ENCODE measurements at places on chromosomes 1 and 21. TPM values are rescaled to one million over a fixed set of nuclear protein-coding genes. Genes with fewer than 3 reads are reported as not detected.

Gene KHDRBS1
- 99.9 TPM for total RNA-seq

- H3K36me3 ChIP-seq, result no peaks in the 10 kb centered on the region
- no peak overlapping the region for H3K27ac ChIP-seq
- H3K4me1 ChIP-seq, result peaks cover 6% of the 10 kb centered on the region
- H3K4me3 ChIP-seq, result no peak overlapping the region
- H3K27me3 ChIP-seq, result no peaks in the 10 kb centered on the region
These were observed 1160.8 kb upstream of the ADGRL2 start for GRCh38 chr1:80639777-80640533.

GRCh38 chr1:208242941-208243526 lies 1.1 kb downstream of the PLXNA2 start:
- peak overlapping the region; percentile 83 for H3K4me3 ChIP-seq
- DNase-seq, result peak; percentile 81
- peak overlapping the region; percentile 97 for H3K27ac ChIP-seq
- H3K27me3 ChIP-seq, result peaks cover 19% of the 10 kb centered on the region

- H3K36me3 ChIP-seq, result no peaks in the 10 kb centered on the region
- no peak overlapping the region for H3K4me3 ChIP-seq
- H3K4me1 ChIP-seq, result no peaks in the 10 kb centered on the region
- no peak overlapping the region for H3K27ac ChIP-seq
- H3K27me3 ChIP-seq, result no peaks in the 10 kb centered on the region
These were observed 379.1 kb downstream of the SIPA1L2 start for GRCh38 chr1:232250838-232251237.

DNA sequence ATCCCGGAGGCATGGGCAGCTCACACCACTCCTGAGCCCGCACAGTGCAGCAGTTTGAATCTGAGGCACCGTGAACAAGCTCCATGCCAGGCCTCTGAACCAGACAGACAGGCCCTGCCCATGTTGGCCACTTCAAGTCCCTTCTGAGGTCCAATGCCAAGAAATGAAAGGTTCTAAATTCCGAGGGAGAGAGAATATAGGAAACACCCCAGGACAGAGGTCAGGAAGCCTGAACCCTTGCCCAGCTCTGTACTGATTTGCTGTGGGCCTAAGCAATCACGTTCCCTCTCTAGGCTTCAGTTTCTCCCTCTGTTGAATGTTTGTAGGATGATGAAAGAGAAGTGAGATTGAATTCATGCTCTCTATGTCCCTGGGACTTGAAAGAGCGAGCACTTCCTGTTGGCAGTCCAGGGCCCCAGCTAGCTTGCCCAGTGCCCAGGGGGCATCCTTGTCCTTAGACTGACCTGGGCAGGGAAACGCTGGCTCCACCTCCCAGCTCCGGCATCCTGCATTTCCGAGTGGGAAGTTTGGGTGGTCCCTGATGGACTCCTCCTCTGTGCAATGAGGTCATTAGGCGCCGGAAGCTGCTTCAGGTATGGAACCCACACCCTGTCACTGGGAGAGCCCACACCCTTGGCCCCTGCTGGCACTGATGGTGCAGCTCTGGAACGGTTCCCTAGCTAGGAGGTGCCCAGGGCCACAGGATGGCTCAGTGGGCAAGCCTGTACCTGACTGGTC lies 242.4 kb upstream of the TMEM51 start:
- H3K27ac ChIP-seq, result peak overlapping the region; percentile 8
- no peak for DNase-seq
- H3K27me3 ChIP-seq, result no peaks in the 10 kb centered on the region
- H3K4me1 ChIP-seq, result peaks cover 10% of the 10 kb centered on the region
- H3K36me3 ChIP-seq, result no peaks in the 10 kb centered on the region

- DNase-seq, result peak; percentile 76
- H3K27ac ChIP-seq, result no peak overlapping the region
- no peak overlapping the region for H3K4me3 ChIP-seq
- H3K27me3 ChIP-seq, result no peaks in the 10 kb centered on the region
- no peaks in the 10 kb centered on the region for H3K4me1 ChIP-seq
These were observed 2.2 kb upstream of the ARHGAP30 start for GRCh38 chr1:161071886-161072371.

DNA sequence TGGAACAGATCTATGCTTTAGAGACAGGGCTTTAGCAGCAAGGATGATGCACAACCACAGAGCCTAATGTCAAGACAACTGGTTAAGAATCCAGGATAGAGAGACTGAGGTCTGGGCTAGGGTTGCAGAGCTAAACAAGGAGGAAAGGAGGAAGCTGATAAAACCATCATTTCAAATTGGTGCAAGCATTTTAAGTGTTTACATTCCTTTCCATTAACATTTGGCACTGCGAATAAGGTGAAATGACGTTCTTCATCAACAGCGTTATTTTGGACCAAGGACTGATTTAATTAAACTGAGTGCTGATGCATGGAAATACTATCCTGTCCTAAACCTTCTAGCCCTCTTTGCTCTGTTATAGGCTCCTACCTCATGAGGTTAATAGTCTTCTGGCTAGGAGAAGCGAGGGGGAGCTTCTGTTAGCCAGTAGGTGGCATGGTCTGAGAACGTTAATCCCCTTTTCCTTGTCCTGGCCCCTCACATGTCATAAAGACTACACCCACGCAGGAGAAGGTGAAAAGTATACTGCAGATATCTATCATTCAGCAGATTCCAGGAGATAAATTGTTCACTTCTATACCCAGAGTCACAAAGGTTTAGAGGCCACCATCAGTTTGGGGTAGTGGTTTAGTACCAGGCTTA lies 7.6 kb upstream of the C1orf21 start:
- no peak overlapping the region for H3K27ac ChIP-seq
- H3K27me3 ChIP-seq, result no peaks in the 10 kb centered on the region
- peak; percentile 17 for DNase-seq
- H3K4me3 ChIP-seq, result no peak overlapping the region

DNA sequence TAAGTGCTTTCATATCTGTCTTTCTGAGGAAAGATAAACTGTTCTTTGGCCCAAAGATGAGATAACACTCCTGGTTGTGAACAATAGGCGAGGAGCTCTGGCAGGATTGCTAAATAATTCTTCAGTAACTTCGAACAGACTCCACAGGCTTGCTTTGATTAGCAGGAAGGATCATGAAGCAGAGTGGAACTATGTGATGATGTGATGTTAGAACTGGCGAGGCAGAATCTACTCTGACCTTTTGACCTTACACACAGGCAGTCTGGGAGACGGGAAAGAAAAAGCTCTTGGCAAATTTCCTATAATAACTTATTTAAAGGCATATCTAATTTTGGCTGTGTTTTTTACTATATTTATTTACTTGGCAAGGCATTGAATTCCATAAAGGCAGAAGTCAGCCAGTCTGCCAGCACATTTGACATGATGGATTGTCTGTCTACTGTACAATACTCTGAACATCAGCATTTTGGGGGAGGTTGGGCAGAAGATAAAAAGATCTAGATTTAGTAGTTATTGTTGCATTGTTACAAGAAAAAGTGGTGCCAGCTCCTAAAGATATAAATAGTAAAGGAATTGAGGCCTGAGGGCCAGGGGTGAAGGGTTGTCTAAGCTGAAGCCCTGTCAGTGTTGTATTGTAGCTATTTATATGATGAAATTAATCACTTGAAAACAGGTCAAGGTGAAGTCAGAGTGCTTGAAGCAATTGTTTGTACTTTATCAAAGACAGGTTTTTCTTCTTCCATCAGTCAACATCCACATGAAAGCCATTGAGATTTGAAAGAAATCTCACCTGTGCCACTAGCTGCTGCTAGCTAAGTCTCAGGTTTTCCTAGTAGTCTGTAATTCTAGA lies 708.8 kb downstream of the LTN1 start:
- H3K36me3 ChIP-seq, result no peaks in the 10 kb centered on the region
- H3K27me3 ChIP-seq, result no peaks in the 10 kb centered on the region
